Hematopoietic multipotent progenitor cell treated with erythropoietin and hydrocortisone succinate and interleukin-3 and kit ligand, for 8 days (in vitro differentiated cells): ENCODE measurements at places on chromosomes 2 and 18.

GRCh38 chr18:78293940-78294541, 685.6 kb upstream of the SALL3 start:
- no peak for DNase-seq

DNA sequence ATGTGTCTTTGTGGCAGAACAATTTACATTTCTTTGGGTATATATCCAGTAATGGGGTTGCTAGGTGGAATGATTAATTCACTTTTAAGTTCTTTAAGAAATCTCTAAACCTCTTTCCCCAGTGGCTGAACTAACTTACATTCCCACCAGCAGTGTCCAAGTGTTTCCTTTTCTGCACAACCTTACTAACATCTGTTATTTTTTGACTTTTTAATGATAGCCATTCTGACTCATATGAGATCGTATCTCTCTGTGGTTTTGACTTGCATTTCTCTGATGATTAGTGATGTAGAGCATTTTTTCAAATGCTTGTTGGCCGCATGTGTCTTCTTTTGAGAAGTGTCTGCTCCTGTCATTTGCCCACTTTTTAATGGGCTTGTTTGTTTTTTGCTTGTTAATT, 43.1 kb upstream of the PTH2R start:
- DNase-seq = peak; percentile 57

DNA sequence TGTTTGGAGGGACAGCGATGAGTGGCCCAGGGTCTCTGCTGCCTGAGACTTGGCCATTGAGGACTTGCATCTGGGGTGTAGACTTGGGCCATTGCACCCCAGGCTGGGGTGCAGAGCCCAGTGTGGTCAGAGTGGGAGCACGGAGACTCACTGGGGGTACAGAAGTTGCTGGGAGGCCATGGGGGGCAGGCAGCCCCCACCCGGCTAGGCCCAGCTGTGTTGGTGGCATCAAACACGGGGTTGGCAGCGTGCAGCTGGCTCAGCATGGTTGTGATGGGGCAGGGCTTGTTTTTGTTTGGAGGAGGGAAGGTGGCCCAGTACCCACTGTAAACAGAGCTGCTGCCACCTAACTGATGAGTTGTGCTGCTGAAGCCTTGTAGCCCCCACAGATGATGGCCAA, 42.1 kb downstream of the GLI2 start:
- DNase-seq = no peak

DNA sequence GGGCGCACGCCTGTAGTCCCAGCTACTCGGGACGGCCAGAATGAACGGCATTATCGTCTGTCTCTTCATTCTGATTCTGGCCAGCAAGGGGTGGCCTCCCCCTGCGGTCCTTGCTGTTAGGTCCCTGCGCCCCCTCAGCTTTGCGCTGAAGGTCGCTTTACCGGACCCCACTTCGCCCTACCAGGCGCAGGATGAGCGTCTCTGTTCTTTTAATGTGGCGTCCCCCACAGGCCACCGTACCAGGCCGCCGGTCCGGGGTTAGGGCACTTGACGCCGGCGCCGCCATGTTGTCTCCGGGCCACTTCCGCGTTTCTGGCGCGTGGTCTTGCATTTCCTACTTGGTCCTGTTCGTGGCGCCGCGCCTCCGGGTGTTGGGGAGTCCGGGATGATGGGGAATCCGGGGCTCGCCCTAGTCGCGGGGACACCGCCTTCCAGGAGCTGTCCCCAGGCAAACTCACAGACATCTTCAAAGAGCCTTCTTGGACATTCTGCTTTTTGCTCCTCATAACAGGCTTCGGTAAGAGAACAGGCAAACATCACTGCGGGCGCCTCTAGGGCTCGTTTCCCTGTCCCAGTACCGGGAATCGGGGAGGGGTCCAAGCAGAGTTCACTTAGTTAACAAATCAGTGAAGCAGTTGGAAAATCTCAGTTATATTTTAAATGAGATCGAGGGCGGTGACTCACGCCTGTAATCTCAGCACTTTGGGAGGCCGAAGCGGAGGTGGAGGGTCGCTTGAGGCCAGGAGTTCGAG, 8.5 kb upstream of the NARS1 start:
- peak; percentile 95 for DNase-seq

- peak; percentile 39 for DNase-seq
Measured at GRCh38 chr2:215454519-215455246, 18.8 kb upstream of the FN1 start.

DNA sequence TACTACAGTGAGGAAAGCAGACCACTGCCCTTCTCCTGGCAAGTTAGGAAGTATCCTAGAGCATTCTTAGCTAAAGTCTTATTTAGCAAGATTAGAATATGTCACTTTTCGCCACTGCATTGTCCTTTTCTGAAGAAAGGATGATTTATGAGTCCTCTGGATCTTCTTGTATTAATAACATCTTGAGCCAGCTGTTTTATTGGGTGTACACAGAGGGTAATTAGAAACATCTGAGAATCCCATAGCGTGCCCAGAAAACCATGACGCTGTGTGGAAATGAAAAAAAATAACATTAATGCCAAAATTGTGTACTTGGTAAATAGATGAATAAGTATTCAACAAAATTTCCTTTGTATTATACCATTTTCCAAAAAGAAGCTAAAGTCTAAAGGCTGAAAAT, 198.7 kb downstream of the LTBP1 start:
- no peak for DNase-seq

GRCh38 chr2:10016001-10016801, 27.1 kb upstream of the KLF11 start:
- no peak for DNase-seq

- DNase-seq = no peak
Measured at GRCh38 chr2:154681741-154682140, 16.8 kb upstream of the KCNJ3 start.

GRCh38 chr18:70523035-70523791, 234.4 kb downstream of the SOCS6 start:
- DNase-seq = no peak

DNA sequence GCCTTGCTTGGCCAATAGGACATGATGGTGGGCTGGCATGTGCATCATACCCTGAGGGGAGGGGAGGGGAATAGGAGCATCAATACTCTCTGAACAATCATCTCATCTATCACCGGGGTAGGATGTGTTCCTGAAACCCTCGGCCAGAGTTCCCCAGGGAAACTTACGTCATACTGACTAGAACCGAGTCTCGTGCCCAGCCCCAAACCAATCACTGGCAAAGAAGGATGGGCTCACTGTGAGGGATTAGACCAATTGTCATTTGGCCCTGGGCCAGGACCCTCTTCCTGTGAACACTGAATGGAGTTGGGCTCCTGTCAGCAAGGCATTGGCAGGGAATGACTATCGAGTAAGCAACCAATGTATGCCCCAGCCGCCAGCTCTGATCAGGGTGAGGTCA, 261.5 kb downstream of the MYCN start:
- DNase-seq = no peak

DNA sequence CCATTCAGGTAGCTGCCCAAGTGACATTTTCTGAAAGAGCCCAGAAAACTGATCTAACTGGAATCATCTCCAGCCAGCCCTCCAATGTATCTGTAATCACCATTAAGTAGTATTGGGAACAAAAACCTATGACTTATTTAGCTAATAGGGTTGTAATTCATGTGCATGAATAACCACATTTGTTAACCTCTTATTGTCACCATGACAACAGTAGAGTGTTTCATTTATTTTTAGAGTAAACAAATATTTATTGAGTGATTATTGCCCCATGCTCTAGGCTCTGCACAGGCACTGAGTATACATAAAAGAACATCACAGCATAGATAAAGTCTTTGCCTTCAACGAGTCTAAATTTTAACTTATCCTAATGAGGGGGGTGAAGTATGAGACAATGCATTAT, 265.4 kb upstream of the UBE2E3 start:
- DNase-seq = no peak

- DNase-seq = no peak
Measured at GRCh38 chr18:36402765-36403396, 105.4 kb downstream of the FHOD3 start.

GRCh38 chr18:43271593-43272432, 5.5 kb downstream of the SYT4 start:
- peak; percentile 52 for DNase-seq

- DNase-seq = no peak
Measured at GRCh38 chr2:160647967-160648685, 154.5 kb upstream of the RBMS1 start.

GRCh38 chr2:45852450-45853150, 201.1 kb downstream of the PRKCE start:
- no peak for DNase-seq

DNA sequence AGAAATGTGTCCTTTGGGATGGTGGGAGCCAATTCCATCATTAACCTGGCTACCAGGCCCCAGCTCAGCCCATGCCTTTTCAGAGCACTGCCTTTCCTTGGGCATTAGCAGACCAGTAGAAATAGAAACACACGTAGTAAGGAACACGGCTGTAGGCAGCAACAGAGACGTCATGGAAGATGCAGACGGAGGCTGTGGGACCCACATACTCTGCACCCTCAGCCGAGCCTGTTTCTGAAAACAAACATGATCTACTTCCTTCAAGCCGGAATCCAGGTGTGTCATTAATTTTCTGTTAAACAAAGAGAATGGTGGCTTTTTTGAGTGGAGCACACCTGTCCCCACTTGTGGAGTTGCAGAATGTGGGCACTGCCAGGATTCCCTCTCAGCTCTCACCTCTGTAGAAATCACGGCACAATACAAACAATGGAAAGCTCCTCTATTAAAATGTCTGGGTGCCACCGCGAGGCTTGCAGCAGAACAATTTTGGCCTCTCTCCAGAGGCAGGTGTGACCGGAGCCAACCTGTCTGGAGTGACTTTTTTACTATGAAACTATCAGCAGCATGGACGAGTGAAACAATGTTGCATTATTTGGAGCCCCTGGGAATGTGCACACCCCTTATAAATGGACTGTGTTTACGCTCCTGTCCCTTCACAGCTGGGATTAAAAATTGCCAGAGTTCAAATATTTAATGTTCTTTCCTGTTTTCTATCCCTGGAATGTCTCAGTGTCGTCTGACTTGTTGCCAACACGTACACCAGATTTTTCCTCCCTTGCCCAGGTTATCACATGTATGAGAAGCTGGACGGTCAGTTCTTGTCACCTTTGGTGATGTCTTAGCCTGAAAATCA, 31.7 kb downstream of the SPP2 start:
- no peak for DNase-seq

DNA sequence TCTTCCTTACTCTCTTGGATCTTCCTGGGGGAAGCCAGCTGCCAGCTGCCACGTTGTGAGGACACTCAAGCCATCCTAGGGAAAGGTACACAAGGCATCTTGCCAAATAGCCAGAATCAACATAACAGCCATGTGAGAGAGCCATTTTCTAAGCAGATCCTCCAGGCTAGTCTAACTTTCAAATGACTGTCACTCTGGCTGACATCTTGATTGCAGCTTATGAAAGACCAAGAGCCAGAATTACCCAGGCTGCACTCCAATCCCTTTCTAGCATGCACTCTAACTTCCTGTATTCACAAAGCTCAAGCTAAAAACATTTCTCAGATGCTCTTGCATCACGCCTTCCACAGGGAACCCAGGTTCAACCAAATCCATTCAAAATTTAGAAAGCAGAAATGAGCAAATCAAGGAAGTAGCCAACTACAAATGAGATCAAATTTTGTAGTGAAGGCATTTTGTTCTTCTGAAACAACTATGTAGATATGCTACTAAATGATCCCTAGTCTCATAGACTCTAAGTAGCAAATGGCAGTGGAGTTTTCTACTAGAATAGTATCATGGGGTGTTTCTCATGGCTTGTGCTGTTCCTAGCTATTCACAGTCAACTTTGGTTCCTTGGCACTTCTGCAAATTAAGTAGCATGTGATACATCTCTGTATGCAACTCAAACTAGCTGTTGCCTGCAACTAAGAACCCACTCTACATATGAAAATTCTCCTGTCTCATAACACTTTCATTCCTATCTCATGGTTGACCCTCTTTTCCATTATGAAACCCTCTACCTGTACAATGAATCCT, 281.9 kb downstream of the ZEB2 start:
- no peak for DNase-seq

GRCh38 chr2:201114846-201115245, 1.1 kb upstream of the CFLAR start:
- no peak for DNase-seq

GRCh38 chr18:65124633-65125032, 626.2 kb upstream of the CDH7 start:
- no peak for DNase-seq

- DNase-seq = no peak
Measured at GRCh38 chr2:198717451-198717850, 740.3 kb downstream of the SATB2 start.

- DNase-seq = no peak
Measured at GRCh38 chr2:31140151-31140550, 1.9 kb upstream of the GALNT14 start.

GRCh38 chr2:190891372-190891771, 10.8 kb downstream of the GLS start:
- DNase-seq = no peak

DNA sequence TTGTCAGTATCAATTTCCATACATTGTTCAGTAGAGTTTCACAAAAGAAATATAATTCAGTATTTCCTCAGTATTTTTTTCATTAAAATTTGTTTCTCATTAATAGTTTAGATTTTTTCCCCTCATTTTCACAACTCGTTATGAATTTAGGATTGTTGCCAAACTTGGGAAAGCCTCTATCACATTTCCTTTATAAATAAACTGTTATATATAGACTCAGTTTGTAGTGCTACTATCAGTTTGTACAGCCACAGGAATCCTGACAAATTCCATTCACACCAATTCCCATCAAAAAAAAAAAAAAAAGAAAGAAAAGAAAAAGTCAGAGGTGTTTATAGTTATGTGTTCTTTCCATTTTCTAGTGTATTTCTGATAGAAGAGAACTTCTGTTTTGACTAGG, 123.3 kb upstream of the DCC start:
- DNase-seq = no peak

GRCh38 chr2:16266571-16266970, 326.2 kb downstream of the MYCN start:
- DNase-seq = no peak

GRCh38 chr18:10860928-10861327, 288.4 kb downstream of the PIEZO2 start:
- DNase-seq = no peak

- no peak for DNase-seq
Measured at GRCh38 chr2:199680482-199680881, 170.5 kb downstream of the FTCDNL1 start.

GRCh38 chr2:26702025-26702424, 9.5 kb downstream of the KCNK3 start:
- DNase-seq = no peak

GRCh38 chr2:69692424-69692823, 48.9 kb upstream of the AAK1 start:
- no peak for DNase-seq

- DNase-seq = no peak
Measured at GRCh38 chr2:7111626-7112025, 194.4 kb downstream of the RNF144A start.
